ENCODE measurements at places on chromosomes 1 and 21.

- DNase-seq: no peak
Measured at GRCh38 chr1:109805486-109806165, 41.9 kb upstream of the EPS8L3 start.

DNA sequence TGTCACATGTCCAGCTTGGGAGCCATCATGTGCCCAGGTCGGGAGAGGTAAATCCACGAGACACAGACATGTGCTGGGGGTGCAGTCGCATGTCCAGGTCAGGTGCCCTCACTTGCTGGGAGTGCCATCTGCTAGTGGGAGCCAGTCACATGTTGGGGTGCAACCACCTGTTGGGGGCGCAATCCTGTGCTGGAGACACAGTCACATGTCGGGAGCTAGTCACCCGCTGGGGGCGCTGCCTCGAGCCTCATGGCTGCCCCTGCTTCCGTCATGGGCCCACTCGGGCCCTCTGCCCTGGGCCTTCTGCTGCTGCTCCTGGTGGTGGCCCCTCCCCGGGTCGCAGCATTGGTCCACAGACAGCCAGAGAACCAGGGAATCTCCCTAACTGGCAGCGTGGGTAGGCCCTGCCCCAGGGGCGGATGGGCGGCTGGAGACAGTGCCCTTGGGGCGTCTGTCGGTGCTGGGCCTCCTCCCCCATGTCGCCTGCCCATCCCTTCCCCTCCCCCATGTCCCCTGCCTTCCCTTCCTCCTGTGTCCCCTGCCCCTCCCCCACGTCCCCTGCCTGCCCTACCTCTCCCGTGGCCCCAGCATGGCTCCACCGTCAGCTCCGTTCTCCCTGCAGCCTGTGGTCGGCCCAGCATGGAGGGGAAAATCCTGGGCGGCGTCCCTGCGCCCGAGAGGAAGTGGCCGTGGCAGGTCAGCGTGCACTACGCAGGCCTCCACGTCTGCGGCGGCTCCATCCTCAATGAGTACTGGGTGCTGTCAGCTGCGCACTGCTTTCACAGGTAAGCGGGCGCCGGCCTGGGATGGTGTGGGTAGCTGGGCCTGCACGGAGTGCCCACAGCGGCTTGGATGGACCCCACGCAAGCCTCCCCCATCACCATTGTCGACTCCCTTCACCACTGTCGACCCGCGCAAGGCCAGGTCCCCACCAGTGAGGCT lies at the start of gene PRSS38:
PRSS38 (plus strand) TSS at position 208 of the 942 bp plus-strand sequence; CDS start at position 250, 42 bp downstream.
- no peak for DNase-seq

DNA sequence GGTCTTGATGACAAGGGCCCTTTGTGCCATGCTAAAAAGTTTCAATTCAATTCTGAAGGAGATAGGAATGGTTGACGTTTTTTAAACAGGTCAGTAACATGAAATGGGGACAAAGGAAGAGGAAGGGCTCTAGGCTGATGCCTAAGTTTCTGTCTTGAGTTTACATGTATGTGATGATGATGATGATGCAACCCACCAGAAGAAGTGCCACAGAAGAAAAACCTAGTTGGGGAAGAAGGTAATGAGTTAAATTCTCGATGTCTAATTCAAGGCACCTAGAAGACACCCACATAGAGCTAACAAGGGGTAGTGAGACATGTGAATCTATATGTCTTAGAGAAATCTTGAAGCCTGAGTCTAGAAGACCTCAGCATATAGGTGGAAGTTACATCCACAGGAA lies 44.4 kb upstream of the ATP1A1 start:
- DNase-seq: no peak

DNA sequence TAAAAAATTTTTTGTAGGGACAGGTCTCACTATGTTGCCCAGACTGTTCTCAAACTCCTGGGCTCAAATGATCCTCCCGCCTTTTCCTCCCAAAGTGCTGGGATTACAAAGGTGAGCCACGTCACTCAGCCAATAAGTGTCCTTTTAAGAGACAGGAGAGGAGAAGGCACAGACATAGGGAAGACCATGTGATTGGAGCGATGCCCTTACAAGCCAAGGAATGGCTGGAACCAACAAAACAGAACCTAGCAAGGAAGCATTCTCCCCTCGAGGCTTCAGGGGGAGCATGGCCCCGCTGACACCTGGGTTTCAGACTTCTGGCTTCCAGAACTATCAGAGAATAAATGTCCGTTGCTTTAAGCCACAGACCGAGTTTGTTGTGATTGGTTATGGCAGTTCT lies 37.0 kb downstream of the NDUFS5 start:
- no peak for DNase-seq

- DNase-seq: no peak
Measured at GRCh38 chr1:2151911-2152310, 42.7 kb downstream of the FAAP20 start.

GRCh38 chr1:150730130-150730721 lies 9.5 kb upstream of the HORMAD1 start:
- no peak for DNase-seq

GRCh38 chr1:156439036-156439776 lies 61.4 kb downstream of the MEF2D start:
- DNase-seq: no peak

DNA sequence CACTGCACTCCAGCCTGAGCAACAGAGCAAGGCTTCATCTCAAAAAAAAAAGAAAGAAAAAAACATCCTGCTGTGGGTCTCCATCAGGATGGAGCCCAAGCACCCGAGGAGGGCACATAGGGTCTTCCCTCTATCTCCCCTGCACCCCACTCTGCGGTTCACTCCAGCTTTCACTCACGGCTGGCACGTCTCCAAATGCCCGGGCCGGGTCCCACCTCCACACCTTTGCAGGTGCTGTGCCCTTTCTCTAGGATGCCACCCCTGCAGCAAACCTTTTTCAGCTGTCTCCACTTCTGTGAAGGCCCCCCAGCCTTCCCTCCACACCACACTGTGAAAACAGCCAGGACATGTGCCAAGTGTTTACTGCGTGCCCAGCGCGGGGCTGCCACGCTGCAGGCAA lies 22.4 kb upstream of the DDOST start:
- DNase-seq: no peak

GRCh38 chr1:93426181-93426580 lies 21.7 kb upstream of the FNBP1L start:
- DNase-seq: no peak

- no peak for DNase-seq
Measured at GRCh38 chr1:205424901-205425600, 3.2 kb upstream of the LEMD1 start.

DNA sequence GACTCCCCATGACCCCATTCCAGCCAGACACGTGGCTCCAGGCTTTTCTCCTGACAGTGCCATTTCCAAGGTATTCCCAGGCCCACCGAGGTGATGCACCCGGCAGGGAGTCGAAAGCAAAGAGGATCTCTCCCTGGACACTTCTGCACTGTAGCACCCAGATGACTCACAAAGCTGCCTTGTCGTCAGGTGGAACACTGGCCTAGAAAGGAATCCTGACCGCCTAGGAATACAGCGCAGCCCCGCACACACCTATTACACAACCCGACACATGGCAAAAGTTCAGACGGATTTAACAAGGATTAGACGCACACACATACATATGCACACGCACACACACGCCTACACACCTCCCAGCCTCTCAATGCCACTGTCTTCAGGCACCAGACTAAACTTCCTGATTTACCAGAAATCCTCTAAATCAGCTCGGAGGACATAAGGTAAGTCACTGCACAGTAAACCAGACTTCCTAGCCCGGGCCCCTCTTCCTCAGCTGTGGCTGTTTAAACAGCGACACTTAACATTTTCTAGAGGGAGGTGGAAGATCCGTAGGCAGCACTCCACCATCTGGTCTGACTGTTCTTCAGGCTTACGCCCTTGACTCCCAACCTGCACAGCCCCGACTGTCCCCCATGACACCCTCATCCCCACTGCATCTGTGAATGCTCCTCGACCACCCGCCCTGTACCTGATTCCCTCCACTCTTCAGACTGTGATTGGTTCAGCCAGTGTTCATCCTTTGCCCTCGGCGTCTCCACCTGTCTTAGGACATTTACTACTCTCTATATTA lies 12.7 kb downstream of the FAM89A start:
- no peak for DNase-seq

DNA sequence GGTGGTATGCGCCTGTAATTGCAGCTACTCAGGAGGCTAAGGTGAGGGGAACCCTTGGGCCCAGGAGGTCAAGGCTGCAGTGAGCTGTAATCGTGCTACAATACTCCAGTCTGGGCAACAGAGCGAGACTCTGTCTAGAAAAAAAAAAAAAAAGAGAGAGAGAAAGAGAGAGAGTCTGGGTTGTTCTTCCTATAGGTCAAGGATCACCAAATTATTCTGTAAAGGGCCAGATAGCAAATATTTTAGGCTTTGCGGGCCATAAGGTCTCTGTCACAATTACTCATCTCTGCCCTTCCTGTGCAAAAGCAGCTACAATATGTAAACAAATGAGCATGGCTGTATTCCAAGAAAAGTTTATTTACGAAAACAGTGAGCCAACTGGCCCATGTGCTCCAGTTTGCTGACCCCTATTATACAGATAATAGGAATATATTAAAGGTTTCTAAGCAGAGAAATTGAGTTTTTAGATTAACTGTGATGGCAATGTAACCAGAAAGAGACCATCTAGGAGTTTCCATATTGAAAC lies 2.1 kb downstream of the SASS6 start:
- no peak for DNase-seq

DNA sequence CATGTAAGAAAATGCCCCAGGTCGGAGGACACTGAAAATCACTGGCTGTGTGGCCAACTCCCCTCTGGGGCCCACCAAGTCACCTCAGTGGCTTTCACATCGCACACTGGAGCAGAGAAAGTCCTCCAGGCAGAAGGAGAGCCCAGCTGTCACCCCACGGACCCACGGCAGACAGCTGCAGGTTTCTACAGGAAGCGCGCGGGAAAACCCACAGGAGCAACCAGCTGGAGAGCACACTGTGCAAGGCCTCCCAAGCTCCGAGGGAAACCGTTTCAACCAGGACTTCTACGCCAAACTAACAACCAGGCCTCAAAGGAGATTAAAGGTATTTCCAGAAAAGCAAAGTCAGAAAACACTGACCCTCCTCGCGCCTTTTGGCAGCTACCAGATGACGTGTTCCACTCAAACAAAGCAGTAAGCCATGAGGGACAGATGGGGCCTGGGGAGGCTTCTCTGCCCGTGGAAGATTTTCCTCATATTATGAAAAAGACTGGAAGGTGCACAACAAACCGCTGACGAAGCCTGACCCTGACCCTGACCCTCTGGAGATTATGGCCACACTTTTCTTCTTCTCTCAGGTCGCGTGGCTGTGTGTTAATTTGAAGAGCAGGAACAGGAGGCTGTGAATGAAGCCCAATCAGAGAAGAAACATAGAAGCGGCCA lies 21.0 kb downstream of the WDR4 start:
- DNase-seq: no peak

DNA sequence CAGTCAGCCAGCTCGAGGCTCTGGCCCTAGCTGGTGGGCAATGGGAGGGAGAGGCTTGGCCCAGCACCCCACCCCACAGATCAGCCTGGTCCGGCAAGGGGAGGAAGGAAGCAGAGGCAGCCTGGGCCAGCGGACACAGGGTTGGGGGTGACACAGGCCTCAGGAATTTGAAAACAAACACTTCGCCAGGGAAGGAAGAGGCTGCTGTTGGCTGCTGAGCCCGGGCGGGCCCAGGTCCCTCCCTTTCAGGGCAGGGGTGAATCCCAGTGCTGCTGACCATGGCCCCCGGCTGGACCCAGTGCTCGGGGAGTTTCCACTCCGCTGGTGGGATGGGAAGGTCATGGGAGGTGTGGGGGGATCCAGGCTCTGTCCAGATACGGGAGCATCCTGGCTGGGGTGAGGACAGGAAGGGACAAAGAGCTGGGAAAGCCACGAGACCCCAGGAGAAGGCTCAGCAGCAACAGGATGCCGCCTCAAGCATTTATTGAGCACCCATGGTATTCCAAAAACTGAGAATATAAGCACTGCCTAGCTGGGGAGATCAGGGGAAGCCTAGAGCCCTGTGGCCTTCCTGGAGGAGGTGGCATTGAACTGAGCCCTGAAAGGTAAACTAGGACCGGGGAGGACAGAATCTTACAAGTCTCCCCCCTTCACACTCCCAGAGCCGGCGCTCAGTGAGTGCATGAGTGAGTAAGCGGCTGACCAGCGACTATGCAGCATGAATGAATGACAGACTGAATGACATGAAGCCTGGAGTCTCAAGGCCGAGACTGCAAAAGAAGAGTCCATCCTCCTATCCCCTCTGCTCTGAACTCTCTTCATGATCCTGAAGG lies 26.2 kb upstream of the EPHA2 start:
- DNase-seq: peak; percentile 90

GRCh38 chr21:33024201-33025103 lies 1.3 kb upstream of the OLIG2 start:
- no peak for DNase-seq

DNA sequence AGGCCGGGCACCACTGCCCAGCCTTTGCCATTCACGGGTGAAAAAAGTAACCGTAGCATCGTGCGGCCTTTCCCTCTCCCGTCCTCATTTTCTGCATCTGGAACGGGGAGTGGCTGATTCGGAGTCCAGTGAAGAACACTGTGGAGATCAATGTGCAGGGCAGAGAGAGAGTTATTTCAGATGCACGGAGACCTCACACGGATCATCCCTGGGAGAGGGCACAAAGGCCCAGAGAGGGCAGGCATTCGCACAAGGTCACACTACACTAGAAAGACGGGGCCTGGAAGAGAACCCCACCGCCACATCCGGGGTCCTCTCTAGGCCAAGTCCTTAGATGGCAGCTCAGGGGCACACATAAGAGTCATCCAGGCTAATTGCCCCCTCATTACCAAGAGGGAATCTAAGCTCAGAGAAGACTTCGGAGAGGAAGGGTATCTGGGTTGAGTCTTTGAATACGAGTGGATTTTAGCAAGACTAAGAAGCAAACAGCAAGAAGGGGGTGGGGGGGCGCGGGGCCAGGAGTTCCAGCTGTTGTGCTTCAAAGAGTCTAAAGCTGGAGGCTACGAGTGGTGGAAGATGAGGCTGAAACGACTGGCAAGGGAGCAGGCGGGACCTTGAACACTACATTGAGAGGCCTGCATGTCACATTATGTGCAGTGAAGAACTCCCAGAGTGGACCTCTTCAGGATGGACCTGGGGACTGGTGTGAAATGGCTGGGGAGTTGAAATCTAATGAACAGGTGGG lies 857 bp downstream of the GPX7 start:
- no peak for DNase-seq

DNA sequence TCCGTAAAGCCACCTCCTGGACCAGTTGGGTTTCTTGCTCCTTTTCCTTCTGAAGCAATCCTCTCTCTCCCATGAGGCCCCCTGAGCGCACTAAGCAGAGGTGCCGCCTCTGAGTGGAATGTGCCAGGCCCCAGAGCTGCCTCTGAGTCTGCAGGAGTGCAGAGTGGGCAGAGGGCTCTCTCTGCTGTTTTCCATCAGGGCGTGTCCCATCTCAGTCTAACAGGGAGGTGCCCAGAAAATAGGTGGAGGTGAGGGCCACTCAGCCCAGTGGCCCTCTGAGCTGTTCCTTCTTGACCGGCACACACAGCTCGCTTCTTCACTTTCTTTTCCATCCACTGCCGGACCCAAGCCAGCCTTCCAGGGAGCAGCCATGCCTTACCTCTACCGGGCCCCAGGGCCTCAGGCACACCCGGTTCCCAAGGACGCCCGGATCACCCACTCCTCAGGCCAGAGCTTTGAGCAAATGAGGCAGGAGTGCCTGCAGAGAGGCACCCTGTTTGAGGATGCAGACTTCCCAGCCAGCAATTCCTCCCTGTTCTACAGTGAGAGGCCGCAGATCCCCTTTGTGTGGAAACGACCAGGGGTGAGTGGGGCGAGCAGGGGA lies at the start of gene CAPN9:
CAPN9 (plus strand) TSS at position 262 of the 604 bp plus-strand sequence; CDS start at position 371, 109 bp downstream.
- no peak for DNase-seq

- DNase-seq: peak; percentile 35
Measured at GRCh38 chr1:247681288-247681897, 1.9 kb upstream of the OR13G1 start.

All from kidney glomerular epithelial cell (primary cell).